ENCODE measurements at places on chromosomes 6 and 20.

- no peak for DNase-seq
These were observed 109.5 kb upstream of the SSTR4 start for GRCh38 chr20:22925613-22925983.

- no peak for DNase-seq
These were observed 133.7 kb upstream of the SLC24A3 start for GRCh38 chr20:19078448-19079373.

DNA sequence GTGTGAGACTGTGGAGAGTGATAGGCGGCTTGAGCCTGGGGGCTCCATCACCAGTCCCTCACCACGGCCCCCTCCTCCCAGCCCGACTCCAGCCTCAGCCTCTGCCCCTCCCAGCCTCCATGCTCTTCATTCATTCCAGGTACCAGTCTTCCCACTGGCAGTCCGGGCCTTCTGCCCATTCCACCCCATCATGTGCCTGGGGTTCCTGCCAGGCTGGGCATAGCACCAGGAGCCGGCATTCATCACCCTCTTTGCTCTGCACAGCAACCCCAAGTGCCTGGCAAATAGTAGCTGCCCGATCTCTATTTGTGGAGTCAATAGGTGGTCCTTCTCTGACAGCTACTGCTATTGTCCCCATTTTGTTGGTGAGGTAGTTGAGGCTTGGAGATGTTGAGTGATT, 39.6 kb upstream of the GTSF1L start:
- no peak for DNase-seq

DNA sequence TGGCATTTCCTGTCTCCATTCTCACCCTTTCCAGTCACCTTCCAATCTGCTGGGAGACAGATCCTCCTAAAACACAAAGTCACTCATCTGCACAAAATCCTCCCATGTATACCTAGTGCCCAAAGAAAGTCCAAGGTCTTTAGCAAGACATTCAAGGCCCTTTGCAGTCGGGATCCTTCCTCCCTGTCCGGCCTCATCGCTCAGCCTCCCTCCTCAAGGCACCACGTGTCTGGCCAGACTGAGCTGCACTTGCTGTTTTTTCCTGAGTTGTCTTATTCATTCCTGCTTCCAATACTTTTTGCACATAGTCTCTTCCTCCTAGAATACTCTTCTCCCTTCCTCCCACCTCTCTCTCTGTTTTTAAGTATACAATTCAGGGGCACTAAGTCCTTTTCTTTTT, 1.4 kb downstream of the TRIM15 start:
- DNase-seq: no peak

DNA sequence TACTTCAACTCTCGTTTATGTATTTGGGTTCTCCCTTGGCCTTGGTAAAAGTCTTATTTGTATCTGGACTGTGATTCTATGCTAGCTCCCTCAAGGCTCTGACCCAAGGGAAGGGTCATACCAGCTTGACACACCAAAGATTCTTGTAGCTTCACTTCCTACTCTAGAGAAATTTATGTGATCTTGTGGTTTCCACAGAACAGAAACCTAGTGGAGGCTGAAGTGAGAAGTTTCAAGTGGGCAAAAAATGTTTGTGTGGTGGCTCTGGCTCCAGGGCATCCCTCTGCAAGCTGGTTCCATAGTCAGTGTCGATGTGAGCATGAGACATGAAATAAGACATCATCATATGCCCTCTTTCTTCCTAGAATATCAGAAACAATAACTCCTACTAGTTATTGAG, 48.1 kb upstream of the TNFRSF21 start:
- no peak for DNase-seq

DNA sequence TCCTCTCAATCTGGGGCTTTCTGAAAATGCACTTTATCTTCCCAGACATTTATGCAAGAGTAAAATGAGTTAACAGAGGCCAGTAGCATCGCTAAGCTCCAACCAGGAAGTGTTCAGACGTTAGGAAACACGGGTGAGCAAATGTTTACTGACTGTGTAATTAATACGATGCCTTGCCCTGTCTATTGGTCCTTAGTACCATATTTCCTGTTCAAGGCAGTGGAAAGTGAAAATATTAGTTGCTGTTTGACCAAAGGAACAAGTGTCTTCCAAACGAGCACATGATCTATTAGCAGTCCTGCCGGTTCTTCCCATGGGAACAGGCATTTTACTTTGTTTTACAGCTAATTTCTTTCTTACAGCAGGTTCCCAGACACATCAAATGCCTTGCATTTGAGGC, 311.1 kb upstream of the JAG1 start:
- DNase-seq: no peak

DNA sequence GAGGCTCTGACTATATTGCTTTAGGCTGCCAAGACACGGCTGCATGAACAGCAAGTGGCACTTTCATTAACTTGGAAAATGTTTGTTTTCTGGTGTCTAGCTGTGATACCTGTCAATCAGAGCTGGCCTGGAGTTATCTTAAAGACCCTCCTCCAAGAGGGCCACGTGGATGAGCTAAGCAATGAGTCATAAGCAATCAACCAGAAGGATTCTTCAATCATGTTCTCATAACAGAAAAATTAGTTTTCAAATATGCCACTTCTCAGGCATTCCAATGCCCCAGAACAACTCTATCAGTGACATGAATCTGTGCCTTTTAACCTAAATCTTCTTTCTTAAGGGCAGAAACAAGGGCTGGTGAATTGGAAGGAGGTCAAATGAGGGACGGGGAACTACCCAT, 283.0 kb downstream of the HTR1B start:
- no peak for DNase-seq

DNA sequence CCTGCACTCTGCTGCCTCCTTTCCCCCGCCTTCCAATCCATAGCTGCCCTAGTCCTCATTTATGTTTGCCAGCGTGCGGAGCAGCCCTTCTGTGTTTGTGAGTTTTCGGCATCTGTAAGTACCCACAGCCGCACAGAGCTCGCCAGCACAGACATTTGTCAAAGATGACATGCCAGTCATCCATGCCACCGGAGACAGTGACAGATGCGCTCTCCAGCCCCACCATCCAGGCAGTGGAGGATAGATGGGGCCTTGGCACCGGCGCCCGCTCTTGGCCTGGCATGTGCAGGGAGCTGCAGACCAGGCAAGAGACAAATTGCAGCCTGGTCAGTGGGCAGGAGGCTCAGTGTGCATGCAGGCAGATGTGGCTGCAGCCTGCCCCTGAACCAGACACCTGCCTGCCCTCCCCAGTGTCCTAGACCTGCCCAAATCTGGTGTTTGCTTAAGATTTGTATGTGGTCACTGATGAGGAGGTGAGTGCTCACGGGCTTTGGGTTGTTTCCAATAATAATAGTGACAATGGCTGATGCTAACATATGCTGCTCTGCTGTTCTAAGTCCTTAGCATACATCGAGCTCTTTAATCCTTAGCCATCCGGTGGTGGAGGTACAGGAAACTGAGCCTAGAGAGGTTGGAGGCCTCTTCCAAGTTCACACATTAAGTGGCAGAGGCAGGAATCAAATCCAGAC, 78.1 kb downstream of the UNC5CL start:
- DNase-seq: no peak

DNA sequence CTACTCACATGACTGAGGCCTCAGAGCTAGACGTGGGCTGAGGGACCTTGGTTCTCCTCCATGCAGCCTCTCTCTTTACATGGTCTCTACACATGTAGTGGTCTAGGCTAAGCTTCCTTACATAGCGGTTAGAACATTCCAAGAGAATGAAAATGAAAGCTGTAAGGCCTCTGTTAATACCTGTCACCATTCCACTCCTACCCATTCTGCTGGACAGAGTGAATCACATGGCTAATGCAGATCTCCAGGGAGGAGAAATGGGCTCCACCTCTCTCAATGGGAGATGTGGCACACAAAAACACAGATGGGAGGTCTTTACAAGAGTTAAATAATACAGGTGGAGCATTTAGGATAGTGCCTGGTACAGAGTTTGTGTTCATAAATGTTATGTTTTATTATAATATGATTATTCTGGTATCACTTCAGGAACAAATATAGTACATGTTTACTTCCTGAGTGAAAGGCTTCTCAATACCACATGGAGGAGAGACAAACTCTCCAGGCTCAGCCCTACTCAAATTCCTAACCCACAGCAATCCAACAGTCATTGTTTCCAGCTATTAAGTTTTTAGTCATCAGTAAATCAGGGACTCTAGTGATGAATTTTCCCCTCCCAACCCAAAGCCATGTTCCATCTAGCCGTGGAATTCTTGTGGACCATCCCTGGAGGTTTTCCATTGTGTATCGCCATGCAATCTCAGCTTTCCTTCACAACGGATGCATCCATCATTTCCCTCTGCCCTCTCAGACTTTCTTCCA, 57.9 kb downstream of the ISM1 start:
- DNase-seq: no peak

DNA sequence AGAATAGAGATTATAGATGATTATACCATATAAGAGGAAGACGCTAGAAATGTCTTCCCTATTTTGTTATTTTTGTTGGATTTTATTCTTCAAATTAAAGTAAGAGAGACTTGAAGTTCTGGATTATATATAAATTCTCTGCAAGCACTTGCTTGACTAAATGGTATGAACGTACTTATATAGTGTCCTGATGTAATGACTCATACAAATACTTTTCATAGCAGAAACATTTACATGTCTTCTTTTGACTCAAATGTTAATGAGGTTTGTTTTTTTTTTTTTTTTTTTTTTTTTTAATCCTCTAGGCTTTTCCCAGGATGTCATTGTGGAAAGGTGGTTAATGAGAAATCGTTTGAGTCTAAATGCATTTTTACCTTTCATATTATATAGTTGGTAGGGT, 55.0 kb downstream of the PDE7B start:
- no peak for DNase-seq

- no peak for DNase-seq
These were observed 128.0 kb downstream of the UST start for GRCh38 chr6:148874698-148875293.

DNA sequence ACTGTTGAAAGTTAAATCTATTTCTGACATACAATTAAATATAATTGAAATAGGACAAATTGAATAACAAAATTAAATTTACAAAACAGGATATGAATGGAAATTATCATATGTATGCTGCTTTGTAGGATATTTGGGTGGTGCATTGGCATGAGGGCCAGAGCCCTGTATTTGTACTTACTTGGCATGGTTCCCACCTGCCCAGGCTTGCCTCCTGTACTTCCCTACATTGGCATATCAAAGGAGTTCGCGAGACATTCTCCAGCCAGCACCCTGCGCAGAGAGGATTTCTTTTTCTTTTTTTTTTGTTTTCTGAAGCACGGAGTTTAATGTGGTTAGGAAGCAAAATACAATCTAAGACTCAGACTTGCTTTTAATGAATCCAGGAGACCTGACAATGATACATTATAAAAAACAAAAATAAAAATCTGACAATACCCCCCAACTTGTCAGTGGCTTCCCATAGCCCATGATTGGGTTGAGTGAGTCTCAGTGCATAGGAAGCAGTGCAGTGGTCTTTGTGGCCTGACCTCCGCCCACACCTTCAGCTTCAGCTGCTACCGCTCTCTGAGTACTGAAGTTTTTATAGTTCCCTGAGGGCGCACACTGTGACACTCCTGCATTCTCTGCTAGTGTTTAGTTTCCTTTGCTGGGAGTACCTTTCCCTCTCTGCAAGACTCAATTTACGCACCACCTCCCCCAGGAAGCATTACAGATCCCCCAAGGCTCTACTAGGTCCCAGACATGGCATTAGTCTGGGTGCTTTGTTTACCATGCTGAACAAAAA, 440.8 kb downstream of the UTRN start:
- DNase-seq: no peak

DNA sequence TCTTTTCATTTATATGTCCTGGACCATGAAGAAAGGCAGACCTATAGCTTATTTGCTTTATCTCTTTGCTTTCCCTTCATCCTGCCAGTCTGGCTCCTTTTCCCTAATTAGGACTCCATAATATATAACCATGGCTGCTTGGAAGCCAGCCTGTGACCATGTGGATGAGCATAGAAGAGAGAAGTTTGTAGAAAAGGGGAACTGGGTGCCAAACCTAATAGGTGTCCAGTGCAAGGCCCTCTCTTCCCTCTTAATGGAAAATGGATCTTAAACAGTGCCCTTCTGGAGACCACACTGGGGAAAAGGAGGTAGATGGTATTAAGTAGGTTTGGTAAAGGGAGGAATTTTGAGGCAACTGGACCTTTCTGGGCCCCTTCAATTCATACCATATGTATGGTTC, 16.7 kb upstream of the OSTM1 start:
- DNase-seq: no peak

GRCh38 chr6:144063246-144063743, 32.1 kb downstream of the SF3B5 start:
- DNase-seq: no peak

DNA sequence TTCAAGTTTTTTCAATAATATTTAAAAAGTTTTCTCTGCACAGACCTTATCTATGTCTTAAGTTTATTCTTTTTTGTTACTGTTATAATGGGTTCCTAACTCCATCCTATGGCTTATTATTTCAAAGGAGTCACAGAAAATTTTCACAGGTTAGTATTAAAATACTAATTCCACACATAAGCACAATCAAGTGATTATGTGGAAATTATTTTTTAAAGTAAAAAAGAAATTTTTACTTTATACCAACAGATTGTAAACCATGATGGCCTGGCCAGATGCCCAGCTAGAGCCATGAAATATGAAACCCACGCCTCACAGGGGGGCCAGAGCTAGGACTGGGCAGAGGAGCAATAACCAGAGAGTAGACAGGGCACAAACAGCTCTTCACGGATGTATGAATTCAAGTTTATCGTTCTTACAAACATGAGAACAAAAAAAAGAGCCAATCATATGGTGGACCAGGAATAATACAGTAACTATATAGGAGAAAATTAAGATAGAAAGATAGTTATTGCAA, 34.0 kb downstream of the NUDT3 start:
- no peak for DNase-seq

GRCh38 chr20:14979453-14979986, 642.1 kb upstream of the FLRT3 start:
- DNase-seq: no peak

DNA sequence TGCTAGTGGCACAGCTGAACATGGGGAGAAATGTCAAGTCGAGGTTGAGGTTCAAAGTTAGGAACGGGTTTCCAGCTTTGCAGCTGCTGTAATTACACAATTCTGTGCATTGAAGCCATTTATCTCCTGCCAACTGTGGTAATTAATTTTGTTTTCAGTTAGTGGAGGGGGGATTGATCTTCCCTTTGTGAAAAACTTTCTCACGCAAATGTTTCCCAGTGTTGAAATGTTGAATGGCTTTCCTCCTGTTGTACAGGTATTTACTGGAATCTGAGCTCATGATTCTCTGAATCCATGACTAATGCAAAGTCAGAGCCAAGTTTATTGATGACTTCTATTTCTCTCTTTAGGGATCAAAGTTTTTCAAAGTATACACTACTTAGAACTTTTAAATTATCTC, 198.4 kb upstream of the SLC35B3 start:
- no peak for DNase-seq

DNA sequence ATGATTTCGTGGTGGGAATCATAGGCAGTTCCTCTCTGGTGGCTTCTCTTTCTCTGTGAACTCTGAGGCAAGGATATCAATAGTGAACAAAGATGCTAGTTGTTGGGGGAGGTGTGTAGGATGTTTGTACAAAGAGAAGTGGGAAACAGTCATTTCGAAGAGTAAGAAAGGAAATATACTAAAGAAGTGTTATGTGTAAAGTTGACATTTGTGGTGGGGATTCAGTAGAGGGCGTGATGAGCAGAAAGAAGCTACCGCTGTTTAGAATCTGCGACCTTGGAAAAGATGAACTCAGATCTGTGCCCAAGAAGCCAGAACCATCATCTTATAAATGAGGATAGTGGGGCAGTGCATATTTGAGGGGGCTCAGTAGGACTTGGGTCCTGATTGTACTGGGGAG, 11.4 kb downstream of the SLC35F1 start:
- DNase-seq: no peak

- no peak for DNase-seq
These were observed 67.1 kb upstream of the SLC4A11 start for GRCh38 chr20:3306068-3306467.

- no peak for DNase-seq
These were observed 135.7 kb downstream of the SYNDIG1 start for GRCh38 chr20:24604966-24605665.

Data from ACHN (cell line).